ENCODE measurements at places on chromosomes 13 and 19.

GRCh38 chr13:61463024-61463423 lies 47.4 kb upstream of the PCDH20 start:
- DNase-seq: no peak

- DNase-seq: no peak
Measured at GRCh38 chr13:98906746-98907502, 70.9 kb downstream of the DOCK9 start.

GRCh38 chr13:50467156-50468110 lies 376.1 kb downstream of the DLEU7 start:
- no peak for DNase-seq

DNA sequence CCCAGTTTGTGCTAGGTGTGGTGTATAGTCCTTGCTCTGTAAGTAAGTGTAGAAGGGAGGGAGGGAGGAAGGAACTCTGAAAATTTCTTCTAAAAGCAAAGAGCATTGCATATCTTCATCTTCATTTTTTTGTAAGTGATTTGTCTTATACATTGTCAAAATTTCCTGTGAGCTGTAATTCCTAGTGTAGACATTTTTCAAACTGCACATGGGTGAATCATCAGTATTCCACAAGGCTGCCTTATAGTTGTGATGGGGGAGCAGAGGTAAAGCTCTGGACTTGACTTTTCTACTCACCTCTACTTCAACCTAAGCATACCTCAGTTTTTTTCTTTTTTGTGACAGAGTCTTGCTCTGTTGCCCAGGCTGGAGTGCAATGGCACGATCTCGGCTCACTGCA lies 86.9 kb downstream of the CDK8 start:
- DNase-seq: no peak

DNA sequence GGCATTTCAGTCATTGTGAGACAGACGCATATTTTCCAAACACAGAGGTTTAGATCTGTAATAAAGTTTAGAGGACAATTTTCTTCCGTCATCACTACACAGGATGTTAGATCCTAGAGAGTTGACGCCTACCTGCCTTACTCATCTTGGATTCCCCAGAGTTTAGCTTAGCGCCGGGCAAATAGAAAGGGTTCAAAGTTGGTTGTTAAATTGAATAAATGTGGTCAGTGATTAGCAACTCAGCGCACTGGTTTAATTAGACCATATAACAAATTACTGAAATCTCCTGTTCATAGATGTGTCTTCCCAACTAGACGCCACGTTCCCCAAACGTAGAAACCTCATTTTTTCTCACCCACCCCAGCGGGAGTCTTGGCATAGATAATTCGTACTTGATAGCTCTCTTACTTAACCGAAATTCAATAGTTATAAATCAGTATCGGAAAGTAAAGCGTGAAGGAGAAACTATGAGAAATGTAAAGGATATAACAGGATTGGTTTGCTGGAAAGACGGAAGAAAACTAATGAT lies 726 bp upstream of the UFM1 start:
- DNase-seq: no peak

GRCh38 chr13:64672751-64673150 lies 2557.4 kb downstream of the PCDH9 start:
- no peak for DNase-seq

- DNase-seq: no peak
Measured at GRCh38 chr13:101835920-101836319, 383.4 kb downstream of the ITGBL1 start.

- no peak for DNase-seq
Measured at GRCh38 chr19:18452386-18452785, 14.5 kb upstream of the ISYNA1 start.

GRCh38 chr13:53501387-53501786 lies 472.8 kb downstream of the OLFM4 start:
- DNase-seq: no peak

- DNase-seq: no peak
Measured at GRCh38 chr13:101942038-101942437, 459.8 kb downstream of the FGF14 start.

DNA sequence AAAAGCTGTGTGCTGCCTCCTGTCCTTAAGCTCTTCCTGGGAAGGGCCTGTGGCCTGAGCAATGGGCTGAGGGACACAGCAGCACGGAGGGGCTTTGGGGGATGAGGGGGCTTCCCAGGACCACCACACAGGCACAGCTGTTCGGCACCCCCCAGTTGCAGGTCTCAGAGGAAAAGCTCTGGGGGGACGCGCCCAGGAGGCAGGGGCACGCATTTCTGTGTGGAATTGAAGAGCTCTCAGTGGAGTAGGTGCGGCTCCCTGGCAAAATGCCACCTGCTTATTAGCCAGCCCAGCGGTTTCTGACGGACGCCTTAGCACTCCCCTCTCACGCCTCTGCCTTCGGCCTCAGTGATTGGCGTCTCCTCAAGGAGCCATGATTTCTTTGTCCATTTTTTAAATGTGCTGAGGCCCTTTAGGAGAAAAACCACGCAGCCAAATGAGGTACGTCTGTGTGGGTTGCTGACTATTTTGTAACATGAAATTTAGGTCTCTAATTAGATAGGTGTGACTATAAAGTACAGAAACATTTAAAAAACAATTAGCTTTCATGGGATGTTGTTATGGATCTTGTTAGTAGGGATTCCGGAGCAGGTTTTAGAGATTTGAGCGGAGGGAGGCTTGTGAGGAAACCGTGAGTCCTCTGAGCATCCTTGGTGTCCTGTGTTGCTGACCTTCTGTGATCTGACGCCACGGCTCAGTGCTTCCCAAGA lies 4.0 kb downstream of the MCF2L start:
- DNase-seq: no peak

DNA sequence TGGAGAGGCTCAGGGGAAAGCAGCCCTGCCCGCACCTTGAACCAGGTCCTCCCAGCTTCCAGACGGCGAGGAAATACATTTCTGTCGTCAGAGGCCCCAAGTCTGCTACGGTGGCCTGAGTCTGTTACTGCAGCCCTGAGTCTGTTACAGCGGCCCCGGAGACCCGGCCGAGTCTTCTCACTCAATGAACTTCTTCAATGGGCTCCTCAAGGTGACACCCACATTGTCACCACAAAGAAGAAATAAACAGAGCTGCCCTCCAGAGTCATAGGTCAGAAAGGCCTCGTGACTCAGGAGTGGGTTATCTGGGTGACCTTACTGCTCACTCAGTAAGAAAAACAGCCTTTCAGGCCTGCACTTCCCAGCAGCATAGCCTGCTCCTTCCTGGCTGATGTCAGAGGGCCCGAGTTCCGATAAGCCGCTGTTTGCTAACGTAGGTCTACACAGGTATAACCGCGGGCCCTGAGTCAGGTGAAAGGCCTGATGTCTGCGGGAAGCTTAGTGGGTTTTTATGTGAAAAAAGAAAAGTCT lies 66.9 kb upstream of the TM9SF2 start:
- DNase-seq: no peak

Data from anterior cingulate cortex (tissue), 58 donors.